Left forelimb (tissue), 1 donor: ENCODE measurements at places on chromosomes 1 and 21.

- no peak for DNase-seq
Measured at GRCh38 chr1:54498383-54499096, 49.5 kb upstream of the ACOT11 start.

DNA sequence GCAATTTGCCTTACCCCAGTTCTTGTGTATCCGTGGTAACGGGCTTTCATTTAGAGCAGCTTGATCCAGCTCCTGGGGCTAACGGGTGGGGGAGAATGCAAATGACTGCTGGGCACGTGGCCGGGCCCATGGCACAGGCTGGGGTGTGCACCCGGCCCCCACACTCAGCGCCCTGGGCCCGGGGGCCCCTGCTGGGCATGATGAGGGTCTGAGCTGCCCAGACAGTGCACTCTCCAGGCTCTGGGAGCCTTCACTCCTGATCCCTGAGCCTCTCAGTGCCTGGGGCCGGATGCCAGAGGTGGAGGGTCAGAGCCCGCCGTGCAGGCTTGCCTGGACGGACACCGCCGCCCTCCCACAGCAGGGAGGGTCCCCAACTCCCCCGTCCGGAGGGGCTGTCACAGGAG lies 20.1 kb upstream of the PEX10 start:
- no peak for DNase-seq

DNA sequence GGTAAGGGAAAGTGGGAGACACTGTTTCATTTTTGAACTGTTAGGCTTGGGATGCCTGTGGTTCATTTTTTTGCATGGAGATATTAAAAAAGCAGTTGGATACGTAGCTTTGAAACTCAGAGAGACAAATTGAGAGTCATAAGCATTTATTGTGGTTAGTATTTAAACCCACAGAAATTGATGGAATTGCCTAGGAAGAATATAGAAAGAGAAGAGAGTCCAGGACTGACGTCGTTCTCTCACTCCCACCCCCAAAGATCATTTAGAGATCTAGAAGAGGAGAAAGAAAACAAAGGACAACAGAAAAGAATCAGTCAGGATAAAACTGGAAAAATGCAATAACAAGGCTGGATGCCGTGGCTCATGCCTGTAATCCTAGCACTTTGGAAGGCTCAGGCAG lies 73.2 kb upstream of the BMP8A start:
- no peak for DNase-seq

- no peak for DNase-seq
Measured at GRCh38 chr1:201851949-201852348, 23.0 kb downstream of the IPO9 start.
